Effector CD4-positive, alpha-beta T cell (primary cell): ENCODE measurements at places on chromosomes 1 and 21.

- DNase-seq: no peak
Measured at GRCh38 chr1:3651930-3652547, at the start of gene TP73. Gene TP73 (plus strand): TSS chr1:3652516. CDS start chr1:3682366, 29,850 bp downstream.

DNA sequence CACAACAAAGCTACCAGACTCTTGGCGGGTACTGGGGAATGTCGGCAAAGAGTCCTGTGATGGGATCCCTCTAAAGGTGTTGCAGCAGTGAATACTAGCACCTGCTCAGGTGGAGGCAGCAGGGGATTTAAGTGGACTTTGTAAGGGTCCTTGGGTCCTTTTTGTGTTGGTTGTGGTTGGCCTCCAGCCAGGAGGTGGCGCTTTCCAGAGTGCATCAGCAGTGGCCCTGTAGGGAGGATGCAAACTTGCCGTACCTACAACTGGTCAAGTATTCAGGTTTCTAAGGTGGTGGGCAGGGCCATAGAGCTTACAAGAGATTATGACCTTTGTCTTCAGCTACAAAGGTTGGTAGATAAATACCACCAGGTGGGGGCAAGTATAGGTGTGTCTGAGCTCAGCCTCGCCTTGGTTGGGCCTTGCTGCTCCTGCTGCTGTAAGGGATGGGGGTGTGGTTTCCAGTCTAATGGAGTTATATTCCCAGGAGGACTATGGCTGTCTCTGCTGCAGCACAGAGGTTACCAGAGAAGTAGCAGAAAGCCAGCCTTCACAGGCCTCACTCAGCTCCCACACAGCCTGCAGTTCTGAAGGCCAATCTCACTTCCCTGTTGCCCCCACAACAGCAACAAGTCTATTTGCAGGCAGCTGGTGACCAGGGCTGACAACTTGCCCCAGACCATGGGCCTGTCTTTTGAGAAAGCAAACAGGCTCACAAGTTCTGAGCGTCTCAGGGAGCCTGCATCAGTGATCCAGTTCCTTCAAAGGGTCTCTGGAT lies 7.3 kb downstream of the OR2M5 start:
- no peak for DNase-seq

GRCh38 chr1:61056196-61056572 lies 26.2 kb upstream of the NFIA start:
- DNase-seq: no peak

- no peak for DNase-seq
Measured at GRCh38 chr1:24126672-24127023, 14.7 kb upstream of the MYOM3 start.

GRCh38 chr1:2643414-2644077 lies 10.7 kb upstream of the MMEL1 start:
- no peak for DNase-seq

DNA sequence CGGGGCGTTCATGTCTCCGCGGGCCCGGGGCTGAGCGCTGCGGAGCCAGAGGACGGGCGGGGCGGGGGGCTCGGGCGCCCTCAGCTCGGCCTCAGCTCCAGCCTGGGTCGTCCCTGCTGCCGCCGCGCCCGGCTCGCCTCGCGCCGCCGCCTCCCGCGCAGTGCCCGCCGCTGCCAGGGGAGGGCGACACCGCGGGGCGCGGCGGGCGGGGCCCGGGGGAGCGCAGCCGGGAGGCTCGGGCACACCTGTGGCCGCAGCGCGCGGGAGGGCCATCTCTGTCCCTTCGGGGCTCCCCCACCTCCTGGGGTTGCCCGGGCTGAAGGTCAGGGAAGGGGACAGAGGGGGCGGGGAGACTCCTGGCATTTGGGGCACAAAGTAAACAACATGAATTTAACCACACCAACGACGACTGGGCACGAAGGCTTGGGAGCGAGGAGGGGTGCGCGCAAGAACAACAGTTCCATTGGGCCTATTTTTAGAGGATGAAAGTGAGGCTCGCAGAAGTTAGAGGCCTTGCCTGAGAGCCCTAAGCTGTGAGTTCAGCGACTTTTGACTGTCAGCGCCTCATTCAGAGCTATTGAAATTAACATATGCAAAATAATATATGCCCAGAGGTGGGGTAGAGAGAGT lies at the start of gene FAM131C:
TSS of gene FAM131C (minus strand) at position 162 of the 630 bp plus-strand sequence. CDS start 209 bp downstream, outside the sequence.
- DNase-seq: peak; percentile 14

- no peak for DNase-seq
Measured at GRCh38 chr1:55789466-55789865, 574.3 kb upstream of the USP24 start.

- DNase-seq: no peak
Measured at GRCh38 chr1:117014209-117014608, 12.6 kb downstream of the CD101 start.

DNA sequence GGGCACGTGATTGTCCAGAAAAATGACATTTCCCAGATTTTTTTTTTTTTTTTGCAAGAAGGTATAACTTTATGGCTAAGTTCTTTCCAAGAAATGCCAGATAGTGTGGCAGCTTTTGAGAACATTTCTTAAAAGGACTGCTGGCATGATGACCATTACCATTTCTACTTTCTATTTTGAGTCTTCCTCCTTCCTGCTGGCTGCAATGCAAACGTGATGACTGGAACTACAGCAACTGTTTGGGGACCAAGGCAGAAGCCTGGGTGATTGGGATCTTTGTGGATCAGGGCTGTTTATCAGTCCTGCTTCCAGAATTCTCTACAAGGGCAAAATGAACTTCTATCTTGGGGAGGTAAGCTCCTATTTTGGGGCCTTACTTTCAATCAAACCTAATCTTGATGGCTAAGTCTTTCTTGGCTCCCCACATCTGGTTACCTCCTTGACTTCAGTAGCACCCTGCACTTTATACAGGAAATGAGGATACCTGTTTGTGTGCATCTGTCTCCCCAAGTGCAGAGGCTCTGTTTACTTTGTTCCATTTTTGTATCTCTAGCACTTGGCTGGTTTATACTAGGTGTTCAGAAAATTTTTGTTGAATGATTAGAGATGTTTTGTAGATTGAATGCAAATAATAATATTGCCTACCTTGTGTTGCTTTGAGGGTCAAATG lies 3.7 kb upstream of the DDX20 start:
- no peak for DNase-seq

GRCh38 chr1:96524100-96524499 lies 197.5 kb upstream of the PTBP2 start:
- no peak for DNase-seq

DNA sequence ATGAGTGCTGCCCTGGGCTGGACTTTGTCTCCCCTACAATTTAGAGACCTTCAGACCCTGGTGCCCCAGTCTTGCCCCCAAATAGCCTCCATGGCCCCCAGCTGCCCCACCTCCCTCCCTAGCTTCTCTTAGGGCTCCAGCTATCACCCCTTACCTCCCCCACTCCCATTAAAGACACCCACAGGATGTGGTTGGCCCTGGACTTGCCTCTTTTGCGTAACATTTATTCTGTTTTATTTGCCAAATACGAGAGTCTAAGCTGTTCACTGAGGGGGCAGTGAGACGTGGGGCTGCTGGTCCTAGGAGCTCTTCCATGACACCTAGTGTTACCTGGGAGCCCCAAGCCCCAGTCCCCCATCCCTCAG lies 4.5 kb downstream of the ZC3H12A start:
- DNase-seq: peak; percentile 43

DNA sequence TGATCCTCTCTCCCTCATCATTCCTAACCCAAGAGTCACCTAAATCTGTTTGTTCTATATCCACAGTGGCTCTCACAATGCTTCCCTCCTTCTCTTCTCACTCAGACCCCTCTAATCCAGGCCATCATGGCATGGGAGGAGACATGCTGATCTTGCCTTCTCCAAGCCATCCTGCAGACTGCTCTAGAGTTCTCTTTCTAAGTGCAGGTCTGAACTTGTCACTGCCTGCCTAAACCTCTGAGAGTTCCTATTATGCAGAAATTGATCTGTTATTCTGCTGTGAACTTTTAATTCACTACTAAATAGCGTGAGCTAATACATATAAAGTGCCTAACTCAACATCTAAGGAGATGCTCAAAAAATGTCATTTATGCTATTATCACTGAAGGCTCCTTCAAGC lies 26.8 kb downstream of the LAMC2 start:
- DNase-seq: no peak

GRCh38 chr1:14937288-14937949 lies 216.1 kb upstream of the TMEM51 start:
- no peak for DNase-seq

GRCh38 chr1:51297401-51298321 lies 32.7 kb downstream of the TTC39A start:
- no peak for DNase-seq

- DNase-seq: no peak
Measured at GRCh38 chr1:157252473-157252872, 114.3 kb upstream of the ETV3 start.

DNA sequence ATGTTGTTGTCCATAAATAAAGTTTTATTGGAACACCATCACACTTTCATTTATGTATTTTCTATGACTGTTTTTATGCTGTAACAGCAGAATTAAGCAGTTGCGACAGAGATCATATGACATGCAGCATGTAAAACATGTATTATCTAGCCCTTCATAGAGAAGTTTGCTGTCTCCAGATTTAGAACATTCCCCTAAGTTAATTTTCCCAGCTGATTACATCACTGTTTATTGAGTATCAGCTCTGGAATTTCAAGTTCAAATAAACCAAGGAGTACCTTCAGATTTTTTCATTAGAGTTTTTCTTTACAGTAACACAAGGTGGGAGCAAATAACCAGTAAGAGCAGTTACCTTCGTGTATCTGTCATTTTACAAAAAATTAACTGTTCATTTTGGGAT lies 792.8 kb downstream of the USP25 start:
- no peak for DNase-seq

DNA sequence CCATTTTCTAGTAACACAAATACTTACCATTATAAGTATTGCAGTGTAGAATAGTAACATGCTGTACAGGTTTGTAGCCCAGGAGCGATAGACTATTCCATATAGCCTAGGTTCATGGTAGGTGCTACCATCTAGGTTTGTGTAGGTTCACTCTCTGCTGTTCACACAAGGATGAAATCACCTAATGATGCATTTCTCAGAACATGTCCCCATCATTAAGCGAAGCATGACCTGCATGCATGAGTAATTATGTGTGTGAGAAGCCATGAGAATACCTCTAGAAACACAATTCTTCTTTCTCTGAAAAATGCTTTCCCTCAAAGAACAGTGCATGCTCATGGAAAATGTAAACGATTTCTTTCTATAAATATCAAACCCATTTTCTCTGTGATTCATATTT lies 69.3 kb downstream of the NR5A2 start:
- DNase-seq: no peak

DNA sequence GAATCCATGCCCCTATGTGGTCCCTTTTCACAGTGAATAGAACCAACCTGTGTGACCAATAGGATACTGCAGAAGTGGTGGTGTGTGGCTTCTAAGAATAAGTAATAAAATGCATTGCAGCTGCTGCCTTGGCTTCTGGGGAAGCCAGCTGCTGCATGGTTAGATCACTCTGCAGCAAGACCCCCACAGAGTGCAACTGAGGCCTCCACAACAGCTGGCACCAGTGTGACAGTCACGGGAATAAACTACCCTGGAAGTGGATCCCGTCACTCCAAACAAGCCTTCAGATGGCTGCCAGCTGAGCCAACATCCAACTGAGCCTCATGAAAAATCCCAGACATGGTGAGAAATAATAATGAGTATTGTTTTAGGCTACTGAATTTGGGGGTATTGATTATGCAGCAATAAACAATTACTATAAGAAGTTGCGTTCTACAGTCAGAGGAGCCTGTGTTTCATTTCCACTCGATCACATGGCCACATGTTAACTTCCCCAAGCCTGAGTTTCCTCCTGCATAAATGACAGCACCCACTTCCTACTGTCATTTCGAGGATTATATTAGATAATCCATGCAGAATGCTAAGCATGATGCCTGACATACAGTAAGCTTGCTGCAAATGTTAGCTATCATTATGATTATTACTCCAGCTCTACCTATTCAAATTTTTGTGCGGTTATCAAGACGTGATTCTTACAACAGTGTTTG lies 20.8 kb upstream of the COG2 start:
- no peak for DNase-seq

GRCh38 chr1:8747879-8748825 lies 69.3 kb downstream of the RERE start:
- DNase-seq: no peak

DNA sequence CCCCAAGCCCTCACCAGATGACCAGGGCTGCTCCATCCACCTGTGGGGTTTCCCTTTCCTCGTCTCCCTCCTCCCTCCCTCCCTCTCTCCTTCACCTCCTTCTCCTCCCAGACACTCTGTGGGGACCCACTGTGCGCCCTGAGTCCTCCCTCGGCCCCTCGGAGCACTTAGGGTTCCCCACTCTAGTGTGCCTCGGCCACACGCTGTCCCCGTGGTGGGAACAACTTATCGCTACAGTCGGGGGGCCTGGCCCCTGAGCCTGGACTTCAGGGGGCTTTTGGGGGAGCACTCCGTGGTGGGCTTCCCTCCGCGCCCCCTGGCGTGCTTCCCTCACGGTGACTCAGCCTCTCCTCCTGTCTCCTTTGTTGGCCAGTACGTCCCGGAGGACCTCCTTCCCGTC lies 27.5 kb downstream of the CSTB start:
- DNase-seq: no peak

DNA sequence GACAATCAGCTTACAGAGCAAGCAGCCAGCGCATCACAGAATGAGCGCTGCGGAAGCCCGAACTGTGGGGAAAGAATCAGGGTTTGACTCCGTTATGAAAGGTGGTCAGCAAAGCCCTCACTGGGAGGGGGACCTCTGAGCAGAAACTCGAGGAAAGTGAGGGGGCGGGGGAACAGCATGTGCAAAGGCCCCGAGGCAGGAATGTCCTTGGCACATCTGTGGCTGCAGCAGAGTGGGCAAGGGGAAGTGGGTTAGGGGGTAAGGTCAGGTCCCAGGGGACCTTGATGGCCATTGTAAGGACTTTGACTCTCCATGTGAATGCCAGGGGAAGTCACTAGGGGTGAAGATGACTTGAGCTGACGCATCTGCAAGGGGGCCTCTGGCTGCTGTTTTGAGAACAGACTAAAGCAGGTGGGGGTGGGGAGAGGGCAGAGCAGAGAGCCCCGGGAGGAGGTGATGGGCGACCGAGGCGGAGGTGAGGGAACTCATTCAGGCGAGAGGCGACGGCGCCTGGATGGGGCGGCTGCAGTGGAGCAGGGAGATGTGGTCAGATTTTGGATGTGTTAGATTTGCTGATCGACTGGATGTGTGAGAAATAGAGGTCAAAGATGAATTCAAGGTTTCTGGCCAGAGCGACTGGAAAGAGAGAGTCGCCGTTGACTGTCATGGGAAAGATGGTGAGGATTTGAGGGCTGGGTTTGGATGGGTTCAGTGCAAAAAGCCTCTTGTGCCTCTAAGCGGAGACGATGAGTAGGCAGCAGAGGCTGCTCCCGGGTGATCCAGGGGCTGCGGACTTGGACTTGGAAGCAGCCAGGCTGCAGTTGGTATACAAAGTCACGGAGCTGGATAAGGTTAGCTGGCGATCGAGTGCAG lies 108.0 kb upstream of the ZBTB40 start:
- DNase-seq: no peak
